ENCODE measurements at places on chromosomes 5 and 9.

DNA sequence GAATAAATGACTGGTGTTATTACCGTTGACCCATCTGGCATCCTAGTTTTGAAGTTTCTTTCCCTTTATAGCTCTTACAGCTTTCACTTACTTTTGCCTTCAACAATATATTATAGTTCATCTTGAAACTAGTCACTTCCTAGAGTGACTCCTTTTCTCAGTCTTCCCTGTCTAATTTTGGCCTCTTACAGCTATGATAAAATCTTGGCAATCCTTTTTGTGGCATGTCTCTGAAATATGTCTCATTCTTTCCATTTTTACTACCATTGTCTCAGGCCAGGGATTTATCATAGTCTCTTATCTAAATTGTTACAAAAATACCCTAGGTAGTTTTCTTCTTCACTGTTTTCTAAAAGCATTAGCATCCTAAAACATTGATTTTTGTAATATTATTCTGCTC lies 621.3 kb upstream of the ZNF608 start:
- no peak for DNase-seq

DNA sequence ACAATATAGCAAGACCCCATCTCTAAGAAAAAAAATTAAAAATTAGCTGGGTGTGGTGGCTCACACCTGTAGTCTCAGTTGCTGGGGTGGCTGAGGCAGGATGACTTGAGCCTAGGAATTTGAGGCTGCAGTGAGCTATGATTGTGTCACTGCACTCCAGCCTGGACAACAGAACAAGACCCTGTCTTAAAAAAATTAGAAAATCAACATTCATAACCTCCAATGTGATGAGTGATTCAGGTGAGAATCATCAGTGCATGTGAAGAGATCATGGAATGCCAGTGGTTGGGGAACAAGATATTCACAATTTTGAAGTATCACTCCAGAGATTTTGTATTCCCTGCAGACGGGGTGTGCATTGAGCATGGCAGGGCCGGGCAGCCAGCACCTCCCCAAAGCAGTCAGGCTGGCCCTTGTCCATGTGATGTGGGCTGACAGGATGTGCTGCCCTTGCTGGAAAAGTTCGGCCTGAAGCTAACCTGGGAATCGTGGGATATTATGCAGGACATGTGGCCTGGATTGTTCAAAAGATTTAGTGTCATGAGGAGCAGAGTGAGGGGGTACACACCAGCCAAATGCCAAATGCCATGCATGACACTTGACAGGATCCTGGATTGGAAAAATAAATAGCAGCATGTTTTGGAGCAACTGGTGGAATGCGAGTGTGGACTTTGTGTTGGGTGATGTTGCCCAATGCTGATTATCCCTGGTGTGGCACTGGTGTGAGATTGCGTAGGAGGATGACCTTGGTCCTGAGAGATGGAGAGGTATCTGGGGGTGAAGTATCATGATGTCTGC lies 189.0 kb downstream of the RGS3 start:
- peak; percentile 71 for DNase-seq

DNA sequence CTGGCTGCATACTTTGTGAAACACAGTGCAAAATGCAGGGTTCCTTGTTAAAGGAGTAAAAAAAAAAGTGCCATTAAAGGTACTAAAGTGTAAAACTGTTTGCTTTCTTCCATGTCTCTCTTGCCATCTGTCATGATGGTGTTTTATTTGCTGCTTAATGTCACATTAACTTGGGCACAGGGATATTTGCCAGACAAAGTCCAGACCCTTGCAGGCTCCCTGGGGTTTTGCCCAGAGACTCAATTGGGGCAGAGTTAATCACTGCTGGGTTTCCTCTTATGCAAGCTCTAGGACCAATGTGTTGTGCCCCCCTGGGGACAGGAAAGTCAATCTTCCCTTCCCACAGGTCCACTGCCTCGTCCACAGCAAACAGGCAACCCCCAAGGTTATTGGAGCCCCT lies 274.3 kb upstream of the SGCD start:
- no peak for DNase-seq

DNA sequence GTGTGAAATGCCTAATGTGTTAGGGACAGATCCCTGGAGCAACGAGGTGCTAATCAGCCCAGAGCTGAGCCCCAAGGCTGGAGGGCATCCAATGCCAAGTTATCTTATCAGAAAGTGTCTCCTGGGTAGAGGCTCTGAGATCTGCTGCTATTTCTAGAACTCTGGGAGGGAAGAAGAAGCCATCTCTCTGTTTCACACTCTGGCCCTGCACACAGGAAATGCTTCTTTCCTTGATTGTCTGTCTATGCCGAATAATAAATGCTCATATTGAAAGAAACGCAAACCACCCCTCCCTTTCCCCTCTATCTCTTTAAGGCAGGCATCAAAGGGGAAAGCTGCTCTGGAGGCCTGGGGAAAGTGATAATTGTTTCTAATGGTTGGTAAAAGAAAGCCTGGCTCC lies 166.7 kb downstream of the PAPPA start:
- no peak for DNase-seq

DNA sequence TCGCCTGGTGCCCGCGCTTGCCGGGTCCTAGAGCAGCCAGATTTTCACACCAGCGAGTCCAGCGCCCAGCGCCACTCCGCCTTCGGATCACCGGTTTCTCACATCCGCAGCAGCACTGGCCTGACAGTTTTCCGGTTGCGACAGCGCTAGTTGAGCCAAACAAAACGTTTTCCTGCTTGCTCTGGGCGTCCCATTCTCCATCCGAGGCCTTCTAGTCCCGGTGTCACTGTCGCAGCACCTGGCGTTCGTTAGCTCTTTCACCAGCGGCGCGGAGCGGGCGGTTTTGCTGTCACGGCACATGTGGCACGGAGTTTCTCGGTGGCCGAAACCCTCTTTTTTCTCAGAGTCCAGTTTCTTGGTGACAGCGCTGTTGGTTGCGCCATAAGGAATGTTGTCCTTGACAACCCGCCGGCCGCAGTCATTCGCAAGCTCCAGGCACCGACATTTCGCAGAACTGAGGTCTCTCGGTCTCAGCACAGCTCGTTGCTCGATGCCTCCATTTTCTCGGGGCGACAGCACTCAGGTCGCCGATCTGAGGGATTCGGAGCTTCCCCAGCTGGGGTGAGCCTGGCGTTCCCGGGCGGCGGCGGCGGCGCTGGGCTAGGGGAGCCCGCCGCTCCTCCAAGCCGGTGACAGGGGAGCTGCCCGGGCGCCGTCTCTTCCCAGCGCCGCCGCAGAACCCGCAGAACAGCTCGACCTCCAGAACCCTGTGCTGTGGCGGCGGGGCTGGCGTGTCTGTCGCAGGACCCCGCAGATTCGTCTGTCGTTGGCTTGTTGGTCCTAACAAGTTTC lies 47.8 kb downstream of the ANXA2R start:
- DNase-seq: peak; percentile 79

DNA sequence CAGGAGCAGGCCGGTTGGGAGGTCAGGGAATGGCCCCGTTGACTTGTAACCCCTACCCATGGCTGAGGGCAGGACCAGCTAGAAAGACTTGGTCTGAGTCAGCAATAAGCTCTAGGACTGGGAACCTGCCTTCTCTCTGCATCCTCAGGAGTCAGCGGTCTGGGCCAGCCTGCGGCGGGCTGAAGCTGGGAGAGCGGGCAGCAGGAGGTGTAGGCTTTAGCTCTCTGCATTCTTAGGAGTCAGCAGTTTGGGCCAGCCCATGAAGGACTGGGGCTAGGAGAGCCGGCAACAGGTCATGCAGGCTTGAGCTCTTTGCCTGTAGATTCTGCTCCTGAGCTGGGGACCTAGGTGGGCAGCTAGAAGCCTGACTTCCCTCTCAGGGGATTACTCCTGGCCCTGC lies 6.4 kb upstream of the SMIM32 start:
- DNase-seq: no peak

DNA sequence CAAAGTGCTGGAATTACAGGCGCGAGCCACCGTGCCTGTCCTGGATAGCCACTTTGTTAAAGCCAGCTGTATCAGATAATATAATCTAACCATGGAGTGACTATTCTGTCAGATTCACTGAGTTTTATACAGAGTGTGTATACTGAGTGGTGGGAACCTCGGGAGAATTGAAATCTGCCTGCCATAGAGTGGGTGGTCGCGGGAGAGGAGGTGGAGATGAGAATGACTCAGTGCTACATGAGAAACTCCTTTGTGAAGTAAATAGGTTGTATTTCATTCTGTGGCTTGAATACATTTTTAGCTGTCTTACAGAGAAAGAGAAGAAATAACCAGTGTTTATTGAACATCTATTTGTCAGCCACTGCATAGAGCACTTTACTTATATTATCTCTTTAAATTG lies 26.4 kb downstream of the ATP6V0E1 start:
- DNase-seq: no peak
